Omental fat pad (tissue), 4 donors: ENCODE measurements at places on chromosomes 7 and 10. TPM values are rescaled to one million over a fixed set of nuclear protein-coding genes. Genes with fewer than 3 reads are reported as not detected.

The HPS1 gene
- total RNA-seq: 46.0 TPM

The PRR15 gene
- 2.7 TPM for total RNA-seq

The PTPRE gene
- total RNA-seq: 28.1 TPM

The CALHM3 gene
- not detected for total RNA-seq

The HOXA11 gene
- not detected for total RNA-seq

The EBF3 gene
- total RNA-seq: 18.3 TPM

The LMTK2 gene
- 11.4 TPM for total RNA-seq

The LRIT1 gene
- not detected for total RNA-seq
